Breast epithelium (tissue), 4 donors: ENCODE measurements at places on chromosomes 11 and 22. TPM values are rescaled to one million over a fixed set of nuclear protein-coding genes. Genes with fewer than 3 reads are reported as not detected.

DNA sequence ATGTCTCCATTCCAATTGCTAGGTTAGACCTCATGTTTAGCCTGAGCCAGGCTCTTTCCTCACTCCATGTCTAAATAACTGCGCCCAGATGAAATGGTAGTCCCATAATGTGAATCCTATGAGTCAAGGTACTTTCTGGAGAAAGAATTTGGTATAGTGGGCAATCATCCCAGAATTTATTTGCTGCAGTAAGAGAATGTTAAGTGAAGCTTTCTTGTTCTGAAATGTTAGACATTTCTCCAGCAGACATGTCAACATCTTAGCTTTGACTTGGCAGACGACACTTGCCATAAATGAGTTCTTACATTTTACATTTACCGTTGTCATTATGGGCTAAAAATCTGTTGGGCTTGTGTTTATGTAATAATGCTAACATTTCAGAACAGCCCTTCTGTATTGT lies 165.2 kb downstream of the PGR start:
- DNase-seq: no peak

The GLYAT gene
- total RNA-seq: not detected

GRCh38 chr22:36331306-36331911 lies 56.4 kb downstream of the MYH9 start:
- no peak for DNase-seq

The SLC29A2 gene
- total RNA-seq: 4.9 TPM

The ZP1 gene
- not detected for total RNA-seq
